HFFc6 (cell line): ENCODE measurements at places on chromosomes 11 and 22.

- DNase-seq, result no peak
Measured at GRCh38 chr11:117177534-117178209, 871 bp upstream of the SIDT2 start.

DNA sequence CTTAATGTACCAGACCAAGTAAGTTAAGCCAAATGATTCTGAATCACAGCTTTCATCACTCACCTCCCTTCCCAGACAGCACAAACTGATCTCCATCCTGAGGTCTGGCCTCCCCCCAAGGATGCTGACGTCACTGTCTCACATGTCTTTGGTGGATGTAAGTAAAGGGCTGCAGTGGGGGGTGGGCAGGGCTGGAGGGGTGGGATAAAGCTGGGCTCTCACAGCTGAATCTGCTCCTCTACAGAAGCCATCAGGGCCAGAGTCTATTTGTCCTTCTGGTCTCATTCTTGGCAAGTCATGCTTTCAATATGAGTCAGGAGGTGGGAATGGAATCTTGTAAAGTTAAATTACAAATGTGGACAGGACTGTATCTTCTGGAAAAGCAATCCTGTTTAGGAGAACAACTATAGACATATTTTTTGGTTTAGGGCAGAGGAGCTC lies 32.7 kb downstream of the P4HA3 start:
- peak; percentile 90 for DNase-seq

DNA sequence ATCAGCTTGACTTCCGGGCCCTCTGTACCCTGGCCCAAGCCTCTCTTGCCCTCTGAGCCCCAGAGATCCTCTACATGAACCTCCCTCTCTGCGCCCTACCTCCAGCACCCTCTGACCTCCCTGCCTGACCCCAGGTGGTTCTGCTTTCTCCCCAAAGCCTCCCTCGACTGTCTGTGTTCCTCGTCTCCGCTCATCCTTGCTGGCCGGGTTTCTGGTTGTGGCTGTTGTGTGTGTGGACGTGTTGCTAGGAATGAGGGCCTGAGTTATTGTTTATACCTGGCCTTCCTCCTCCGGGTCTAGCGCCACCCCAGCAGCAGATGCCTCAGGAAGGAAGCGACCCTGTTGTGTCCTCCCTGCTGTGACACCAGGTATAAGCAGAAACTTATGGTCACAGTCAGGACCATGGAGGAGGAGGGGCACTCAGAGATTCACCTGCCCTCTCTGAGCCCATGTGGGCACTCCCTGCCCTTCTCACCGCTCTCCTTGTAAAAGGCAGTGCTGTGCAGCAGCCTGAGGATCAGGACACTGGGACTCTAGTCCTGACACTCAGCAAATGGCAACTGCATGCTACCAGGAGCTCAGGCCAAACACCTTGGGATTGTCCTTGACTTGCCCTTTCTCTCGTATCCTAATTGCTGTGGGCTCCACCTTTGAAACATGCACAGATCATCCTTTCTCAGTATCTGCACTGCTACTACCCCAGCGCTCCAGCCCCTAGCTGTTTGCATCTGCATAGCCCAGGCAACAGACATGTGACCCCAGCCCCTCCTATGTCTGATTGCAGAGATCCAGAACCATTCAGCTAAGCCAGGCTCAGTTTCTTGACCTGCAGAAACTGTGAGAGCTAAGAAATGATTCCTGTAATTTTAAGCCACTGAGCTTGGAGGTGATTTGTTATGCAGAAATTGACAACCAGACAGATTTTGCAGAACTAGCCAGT lies 140.1 kb downstream of the ST3GAL4 start:
- DNase-seq, result no peak

DNA sequence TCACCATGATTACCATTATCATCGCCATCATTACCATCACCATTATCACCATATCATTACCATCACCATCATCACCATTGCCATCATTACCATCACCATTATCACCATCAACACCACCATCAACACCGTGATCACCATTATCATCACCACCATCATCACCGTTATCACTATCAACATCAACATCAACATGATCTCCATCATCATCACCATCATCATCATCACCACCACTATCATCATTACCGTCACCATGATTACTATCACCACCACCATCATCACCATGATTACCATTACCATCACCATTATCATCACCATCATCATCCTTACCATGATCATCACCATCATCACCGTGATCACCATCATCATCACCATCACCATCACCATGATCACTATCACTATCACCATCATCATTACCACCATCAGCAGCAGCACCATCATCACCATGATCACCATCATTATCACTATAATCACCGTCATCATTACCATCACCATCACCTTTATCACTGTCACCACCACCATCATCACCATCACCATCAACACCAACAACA lies 753.7 kb downstream of the BRD1 start:
- no peak for DNase-seq

DNA sequence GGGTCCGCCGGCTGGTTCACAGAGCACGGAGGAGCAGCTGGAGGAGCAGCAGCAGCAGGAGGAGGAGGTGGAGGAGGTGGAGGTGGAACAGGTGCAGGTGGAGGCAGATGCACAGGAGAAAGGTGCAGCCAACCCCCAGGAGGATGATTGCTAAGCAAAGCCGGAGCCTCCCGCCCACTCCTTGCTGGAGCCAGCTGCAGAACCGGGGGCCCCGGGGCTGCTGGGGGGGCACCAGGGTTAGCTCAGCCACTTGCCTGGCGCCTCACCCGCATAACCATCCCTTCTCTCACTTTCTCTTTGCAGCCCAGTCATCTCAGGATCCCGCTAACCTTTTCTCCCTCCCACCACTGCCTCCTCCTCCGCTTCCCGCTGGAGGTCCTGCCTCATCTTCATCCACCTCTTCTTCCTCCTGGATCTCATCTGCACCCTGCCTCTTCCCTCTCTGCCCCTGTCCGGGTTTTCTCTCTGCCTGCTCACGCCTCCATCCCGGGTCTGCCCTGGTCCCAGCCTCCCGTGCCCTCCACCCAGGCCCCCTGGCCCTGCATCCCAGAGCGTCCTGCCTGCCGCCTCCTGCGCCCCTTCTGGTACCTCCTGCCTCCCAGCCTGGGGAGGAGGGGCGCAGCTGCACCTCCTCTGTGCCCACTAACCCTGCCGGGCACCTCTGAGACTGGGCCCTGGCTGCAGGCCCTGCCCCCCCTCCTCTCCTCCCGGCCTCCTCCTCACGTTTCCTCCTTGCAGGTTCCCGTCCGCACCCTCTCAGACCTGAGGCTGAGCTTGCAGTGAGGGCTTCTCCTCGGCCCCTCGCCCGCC lies 9.5 kb downstream of the KCTD17 start:
- no peak for DNase-seq

GRCh38 chr11:62710001-62710345 lies 2.5 kb downstream of the GNG3 start:
- DNase-seq, result no peak

DNA sequence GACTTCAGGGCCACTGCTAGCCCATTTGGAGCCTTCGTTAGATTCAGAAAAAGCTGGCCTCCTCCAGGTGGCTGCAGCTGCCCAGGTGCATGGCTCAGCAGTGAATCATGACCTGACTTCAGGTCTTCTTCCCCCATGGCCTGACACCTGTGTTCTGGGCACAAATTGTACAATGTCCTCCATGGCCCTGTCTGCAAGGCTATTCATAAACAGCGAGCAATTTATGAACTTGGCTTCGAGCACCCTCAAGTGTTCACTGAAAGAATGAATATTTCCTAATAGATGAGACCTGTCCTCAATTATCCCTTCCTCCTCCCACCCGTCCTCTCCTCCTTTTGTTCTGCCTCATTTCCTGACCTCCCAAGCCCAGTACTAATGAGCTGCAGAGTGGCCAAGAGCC lies 12.2 kb upstream of the VPS37C start:
- DNase-seq, result peak; percentile 39

DNA sequence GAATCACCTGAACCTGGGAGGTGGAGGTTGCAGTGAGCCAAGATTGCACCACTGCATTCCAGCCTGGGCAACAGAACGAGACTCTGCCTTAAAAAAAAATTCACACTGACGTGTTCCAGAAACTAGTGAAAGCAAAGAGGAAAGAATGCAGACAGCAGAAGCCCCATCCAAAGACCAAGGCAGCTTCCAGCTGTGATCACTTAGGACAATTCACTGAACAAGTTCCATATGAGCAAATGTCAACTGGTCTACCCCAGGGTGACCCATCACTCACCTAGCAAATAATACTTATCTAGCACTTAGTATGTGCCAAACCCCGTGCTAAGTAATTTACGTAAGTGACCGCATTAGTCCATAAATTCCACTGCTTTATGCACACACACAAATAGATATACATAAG lies 138.9 kb downstream of the LARGE1 start:
- no peak for DNase-seq

- DNase-seq, result no peak
Measured at GRCh38 chr11:104260456-104260855, 96.5 kb upstream of the PDGFD start.

DNA sequence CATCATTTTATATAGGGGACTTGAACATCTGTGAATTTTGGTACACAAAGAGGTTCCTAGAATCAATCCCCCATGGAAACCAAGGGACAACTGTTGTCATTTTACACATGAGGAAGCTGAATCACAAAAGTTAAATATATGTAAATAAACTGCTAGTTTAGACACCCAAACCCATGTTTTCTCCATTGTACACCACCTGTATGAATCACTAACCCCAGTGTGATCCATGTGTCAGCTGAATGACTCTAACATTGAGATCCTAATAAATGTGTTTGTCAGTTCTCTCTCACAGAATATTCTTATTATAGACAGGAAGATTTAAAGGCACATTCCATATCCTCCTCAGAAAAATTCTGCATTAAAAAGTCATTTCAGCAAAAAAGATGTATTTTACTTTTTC lies 83.3 kb downstream of the ATG16L2 start:
- DNase-seq, result no peak

- no peak for DNase-seq
Measured at GRCh38 chr22:20405931-20406685, 12.2 kb downstream of the ZNF74 start.

- DNase-seq, result no peak
Measured at GRCh38 chr22:21022955-21023614, 8.1 kb downstream of the P2RX6 start.

DNA sequence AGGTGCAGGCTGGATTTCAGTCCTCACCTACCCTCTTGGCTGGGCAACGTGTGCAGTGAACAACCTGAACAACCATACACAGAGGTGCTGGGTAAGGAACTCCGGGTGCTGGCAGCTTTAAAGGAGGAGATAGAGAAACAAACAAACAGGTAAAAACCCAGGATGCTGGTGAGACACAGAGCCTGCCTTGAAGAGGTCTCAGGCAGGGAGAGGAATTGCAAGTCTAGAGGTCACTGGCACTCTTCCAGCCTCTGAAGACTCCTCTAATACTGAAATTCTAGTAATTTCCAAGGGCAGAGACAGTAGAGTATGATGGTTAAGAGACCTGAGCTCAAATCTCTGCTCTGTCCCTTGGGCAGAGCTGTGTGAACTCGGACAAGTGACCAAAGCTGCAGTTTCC lies 192.5 kb downstream of the CEP164 start:
- DNase-seq, result peak; percentile 13

DNA sequence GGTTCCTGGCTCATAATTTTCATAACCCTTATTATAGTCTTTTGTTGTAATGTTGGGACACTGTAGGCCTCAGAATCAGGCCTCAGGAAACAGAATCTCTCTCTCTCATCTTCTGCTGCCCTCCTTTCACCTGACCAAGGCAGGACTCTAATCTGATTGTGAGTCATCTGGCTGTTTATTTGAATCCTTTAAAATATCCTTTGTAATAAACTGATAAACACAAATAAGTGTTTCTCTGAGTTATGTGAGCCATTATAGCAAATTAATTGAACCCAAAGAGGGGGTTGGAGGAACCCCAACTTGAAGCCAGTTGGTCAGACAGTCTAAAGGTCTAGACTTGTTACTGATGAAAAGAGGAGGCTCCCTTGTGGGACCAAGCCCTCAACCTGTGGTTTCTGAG lies 30.6 kb downstream of the ACER3 start:
- no peak for DNase-seq

DNA sequence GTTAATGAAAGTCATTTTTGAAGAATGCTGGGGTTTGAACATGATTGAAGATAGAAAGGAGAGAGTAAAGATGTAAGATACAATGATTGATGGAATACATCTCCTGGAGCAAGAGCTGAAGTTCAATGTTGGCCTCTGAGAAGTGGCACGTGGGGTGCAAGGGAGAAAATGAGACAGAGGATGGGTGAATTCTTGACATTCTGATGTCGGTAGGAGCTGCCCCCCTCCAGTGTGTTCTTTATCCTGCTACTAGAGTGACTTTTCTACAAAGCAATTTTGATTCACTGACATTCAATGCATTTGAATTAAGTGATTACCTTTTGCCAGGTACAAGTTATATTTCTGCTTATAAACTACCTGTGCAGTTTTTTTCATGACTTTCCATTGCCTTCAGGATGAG lies 159.0 kb upstream of the MTMR2 start:
- DNase-seq, result no peak
